Stimulated activated CD4-positive, alpha-beta T cell treated with anti-CD3 and anti-CD28 coated beads, TNF-alpha, amount 100 ng/mL, for 4 hours (primary cell): ENCODE measurements at places on chromosomes 7 and 10.

DNA sequence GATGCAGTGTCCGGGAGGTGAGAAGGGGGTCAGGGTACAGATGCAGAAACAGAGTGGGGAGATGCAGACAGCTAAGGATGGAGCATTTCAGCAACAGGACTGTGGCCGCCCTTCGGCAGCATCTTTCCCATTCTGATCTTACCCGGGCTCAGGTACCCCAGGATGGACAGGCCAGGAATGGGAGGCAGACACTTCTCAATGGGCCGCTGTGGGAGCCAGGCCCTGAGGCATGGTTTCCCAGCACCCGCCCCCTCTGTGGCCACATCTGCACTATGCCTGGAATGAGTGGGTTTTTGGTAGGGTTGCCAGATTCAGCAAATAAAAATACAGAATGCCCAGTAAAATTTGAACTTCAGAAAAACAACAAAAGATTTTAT, 105.2 kb upstream of the CTBP2 start:
- no peak for DNase-seq

DNA sequence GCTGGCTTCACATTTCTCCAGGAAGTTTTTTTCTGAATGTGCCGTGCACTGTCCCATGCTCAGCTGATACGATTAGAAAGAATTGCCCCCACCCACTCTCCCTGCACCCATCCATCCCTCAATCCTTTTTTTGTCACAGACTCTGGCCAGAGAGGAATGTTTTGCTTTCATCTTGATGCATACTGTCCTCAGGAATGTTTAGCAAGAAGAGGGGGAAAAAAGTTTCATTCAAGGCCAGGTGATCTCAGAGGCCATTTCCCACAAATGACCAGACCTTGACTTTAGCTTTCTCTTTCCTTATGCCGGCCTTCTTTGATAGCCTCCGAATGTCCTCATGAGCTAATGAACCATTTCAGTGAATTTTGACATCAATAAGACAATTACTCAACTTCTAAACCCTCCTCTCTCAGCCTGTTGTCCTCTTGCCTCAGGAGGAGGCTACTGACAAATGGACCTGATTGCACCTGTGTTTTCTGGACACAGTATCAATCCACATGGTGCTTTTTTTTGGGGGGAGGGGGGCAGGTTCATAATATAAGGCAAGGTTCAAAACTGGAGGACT, 105.0 kb upstream of the KLF6 start:
- no peak for DNase-seq

GRCh38 chr10:35416619-35417312, 80.5 kb downstream of the CCNY start:
- no peak for DNase-seq

DNA sequence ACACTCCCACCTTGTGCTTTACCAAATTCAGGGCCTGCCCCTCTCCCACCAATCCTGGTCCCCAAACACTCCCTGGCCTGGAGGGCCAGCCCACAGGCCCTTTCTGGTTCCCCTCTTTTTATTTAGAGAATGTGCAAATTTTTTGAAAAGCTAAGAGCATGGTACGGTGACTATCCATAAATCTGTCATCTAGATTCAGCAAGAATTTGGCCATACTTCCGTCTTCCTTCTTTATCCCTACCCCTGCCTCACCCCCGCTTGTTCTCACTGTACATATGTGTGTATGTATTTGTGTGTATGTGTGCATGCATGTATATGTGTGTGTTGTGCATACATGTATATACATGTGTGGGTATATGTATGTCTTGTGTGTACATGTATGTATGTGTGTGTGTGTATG, 8.1 kb upstream of the TBRG4 start:
- DNase-seq = no peak

DNA sequence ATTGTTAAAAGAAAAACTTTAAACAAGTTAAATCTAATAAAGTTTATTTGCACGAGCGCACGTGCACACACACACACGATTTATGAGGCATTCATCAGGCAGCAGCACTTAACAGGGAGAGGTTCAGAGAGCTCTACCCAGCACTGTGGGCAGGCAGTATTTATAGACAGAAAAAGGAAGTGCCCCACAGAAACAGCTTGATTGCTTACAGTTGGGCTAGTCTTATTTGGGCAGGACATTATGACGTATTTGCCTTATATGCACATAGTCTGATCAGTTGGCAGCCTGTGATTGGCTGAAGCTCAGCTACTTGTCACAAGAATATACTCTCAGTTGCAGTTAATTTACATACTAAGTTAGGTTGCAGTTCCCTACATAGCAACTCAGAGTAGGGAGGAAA, 1.2 kb upstream of the SDHAF3 start:
- DNase-seq = no peak

GRCh38 chr7:156889089-156889488, 3.9 kb downstream of the LMBR1 start:
- DNase-seq = no peak

DNA sequence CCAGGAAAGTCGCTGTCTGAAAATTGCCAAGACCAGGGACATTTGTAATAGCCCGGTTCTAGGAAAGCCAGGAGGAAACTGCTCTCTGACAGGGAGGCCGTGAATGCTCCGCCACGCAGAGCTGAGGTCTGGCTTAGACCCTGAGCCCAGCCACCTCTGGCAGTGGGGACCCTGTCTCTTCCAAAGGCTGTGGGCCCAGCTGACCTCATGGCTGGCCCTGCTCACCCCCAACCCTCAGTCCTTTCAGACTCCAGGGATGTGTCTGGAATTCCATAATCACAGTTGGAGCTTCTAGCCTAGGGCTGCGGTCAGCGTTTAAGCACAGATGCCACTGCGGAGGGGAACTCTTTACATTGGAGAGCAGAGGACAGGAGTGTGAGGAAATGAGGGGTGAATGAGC, 6.6 kb upstream of the VIPR2 start:
- DNase-seq = no peak

- no peak for DNase-seq
Measured at GRCh38 chr7:153887749-153888569, 164.2 kb upstream of the DPP6 start.

GRCh38 chr10:126945351-126946030, 40.3 kb downstream of the DOCK1 start:
- DNase-seq = no peak

- DNase-seq = no peak
Measured at GRCh38 chr7:30765408-30765807, 5.8 kb upstream of the MINDY4 start.

DNA sequence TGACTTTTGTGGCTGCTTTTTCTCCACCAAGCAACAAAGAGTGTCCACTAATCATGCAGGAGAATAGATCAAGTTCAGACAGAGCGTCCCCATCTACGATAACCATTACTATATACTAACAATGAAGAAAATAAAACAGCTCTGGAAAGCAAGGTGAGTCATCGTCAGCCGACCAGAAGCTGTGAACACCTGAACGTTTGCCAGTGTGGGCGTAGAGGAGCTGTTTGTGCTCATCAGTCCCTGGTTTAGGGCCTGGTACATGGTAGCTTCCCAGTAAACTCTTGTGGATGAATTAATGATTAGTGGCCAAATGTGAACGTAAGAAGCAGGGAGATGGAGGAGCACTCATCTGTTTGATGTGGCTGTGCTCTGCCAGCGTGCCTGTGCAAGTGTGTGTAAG, 180.7 kb downstream of the EVX1 start:
- DNase-seq = no peak

DNA sequence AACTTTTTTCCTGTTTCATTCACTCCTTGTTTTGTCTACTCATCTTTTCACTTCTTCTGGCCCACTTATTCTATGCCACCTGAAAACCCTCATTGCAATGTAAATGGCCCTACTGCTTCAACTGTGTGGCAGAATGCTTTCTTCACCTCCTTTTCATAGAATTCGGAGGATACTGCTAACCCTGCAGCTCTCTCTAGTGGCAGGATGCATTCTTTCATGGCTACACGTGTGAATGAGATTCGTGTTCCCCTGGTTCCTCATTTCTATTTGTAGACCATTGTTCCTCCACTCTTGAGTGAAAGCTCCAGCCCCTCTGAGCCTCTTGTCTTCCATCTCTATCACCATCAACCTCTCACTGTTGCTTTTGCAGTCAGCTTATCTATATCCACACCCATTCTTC, 20.9 kb upstream of the CYP26C1 start:
- DNase-seq = no peak

DNA sequence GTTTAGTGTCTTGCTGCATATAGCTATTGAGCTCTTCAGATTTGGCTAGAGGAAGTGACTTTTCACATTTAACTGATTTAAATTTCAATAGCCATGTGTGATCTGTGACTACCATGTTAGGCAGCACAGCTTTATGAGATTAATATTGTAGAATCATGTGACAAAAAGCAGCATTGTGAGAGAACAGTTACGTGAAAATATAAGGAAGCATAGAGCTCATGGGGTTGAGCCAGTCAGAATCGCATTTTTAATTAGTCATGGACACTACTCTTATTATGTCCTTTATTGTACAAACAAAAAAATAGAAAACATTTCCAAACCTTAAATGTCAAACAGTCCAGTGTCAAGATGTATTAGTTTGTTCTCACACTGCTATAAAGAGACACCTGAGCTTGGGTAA, 48.0 kb downstream of the MTURN start:
- DNase-seq = no peak

DNA sequence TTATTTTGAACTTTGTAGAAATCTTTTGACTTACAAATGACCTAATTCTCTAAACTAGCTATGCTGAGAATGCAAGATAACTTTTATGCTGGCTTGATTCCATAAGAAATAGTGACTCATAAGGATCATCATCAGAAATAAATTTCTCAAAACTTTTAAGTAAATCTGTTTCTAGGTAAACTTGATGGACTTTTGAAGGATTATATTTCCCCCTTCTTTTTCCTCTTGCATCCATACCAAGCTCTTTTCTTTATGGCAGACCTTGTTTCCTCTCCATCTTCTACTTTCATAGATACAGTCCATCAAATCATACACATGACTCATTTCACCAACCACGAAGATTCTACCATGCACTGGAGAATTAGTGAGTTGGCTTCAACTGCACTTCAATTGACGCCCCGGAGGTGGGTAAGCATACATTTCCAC, 336.3 kb downstream of the KCNMA1 start:
- no peak for DNase-seq

GRCh38 chr7:152924826-152925411, 165.4 kb downstream of the ACTR3B start:
- DNase-seq = no peak

DNA sequence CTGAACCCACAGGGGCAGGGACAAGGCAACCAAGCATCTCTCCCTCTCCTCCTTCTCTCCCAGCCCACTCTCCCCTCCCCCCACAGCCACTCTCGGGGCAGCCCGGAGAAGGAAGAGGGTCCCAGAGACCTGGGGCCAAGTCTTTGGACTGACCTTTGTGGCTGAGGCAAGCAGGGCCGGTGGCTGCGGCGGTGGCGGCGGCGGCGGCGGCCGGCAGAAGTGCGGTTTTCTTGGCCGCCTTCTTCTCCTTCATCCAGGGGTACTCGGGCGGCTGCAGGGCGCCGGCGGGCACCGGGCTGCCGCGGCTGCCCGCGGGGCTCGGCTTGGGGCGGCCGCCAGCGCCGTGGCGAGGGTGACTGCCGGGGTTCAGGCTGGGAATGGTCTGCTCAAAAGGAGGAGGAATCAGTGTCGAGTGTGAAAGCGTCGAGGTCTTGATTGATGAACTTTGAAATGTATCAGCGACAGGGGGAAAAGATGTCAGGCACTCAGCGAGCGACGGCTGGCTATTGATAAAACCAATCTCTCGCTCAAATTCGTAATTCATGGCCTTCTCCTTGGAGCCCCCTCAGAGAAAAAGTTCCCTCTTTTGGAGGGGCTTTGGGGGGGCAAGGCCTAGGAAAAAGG, 414 bp downstream of the HOXA2 start:
- no peak for DNase-seq

DNA sequence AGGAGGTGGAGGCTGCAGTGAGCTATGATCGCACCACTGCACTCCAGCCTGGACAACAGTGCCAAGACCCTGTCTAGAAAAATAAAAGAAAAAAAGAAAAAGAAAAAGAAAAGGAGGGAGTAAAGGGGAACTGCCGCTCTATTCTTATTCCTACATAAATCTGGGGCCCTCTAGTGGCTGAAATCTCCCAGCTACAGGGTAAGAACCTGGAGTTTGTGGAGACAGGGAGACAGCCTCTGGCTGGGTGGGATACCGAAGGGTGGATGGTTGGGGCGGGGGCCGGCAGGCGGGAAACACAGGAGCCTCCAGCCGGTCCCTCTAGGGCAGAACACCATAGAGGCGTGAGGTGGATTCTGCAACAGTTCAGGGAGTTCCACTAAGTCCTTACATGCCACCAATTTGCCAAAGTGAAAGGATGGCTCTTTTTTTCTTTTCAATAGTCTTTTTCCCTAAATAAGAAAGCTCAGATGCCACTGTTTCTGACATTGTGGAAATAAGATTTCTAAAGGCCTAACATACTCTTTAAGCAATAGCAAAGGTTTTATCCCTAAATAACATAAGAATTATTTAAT, 117.3 kb downstream of the SVIL start:
- DNase-seq = no peak

DNA sequence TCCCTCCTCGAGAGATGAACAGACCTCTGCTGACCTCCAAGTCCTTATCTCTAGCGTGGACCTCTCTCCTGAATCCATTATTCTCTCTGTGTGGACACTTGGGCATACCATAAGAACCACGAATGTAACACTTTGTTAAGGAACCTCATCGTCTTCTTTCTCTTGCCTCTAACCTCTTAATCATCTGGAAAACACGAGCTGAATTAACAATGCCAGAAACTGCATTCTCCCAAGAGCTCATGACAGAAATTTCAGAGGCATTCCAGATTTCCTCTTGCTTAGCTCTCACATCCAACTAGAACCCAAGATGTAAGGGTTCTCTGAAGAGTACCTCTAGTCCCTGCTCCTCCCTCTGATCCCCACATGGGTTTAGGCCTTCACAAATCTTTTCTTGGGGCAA, 101.5 kb downstream of the TRIL start:
- DNase-seq = no peak

DNA sequence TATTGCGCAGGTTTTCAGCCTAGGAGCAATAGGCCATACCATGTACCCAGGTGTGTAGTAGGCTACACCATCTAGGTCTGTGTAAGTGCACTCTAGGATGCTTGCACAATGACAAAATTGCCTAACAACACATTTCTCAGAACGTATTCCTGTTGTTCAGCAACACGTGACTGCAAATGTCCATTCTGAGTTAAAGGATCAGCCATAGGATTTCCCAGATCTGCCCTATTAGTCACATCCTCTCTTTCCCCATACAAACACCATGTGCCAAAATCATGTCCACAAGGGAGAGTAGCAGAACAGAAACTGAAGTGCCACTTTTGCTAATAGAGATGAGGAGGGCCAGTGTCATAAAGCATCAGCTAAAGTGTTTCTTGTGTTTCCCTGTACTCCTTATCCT, 42.6 kb upstream of the AMPH start:
- no peak for DNase-seq

DNA sequence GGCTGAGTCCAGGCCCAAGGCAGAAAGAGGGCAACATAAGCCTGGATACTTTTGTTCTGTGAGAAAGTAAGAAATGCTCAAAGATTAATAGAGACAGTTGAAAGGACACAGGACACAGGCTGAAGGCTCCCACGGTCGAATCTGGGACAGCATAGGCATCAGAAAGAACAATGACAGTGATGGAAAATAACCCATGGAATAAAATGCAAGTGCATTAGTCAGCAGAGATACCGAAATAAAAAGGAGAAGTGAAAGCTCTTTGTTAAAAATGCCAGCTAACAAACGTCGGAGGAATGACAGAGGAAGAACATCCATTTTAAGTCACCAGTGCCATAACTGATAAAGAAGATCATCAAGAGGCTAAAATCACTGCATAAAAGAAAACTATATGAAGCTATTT, 19.6 kb upstream of the AGAP5 start:
- DNase-seq = no peak

GRCh38 chr7:137956183-137956582, 45.7 kb downstream of the CREB3L2 start:
- DNase-seq = no peak
